Foreskin fibroblast (primary cell): ENCODE measurements at places on chromosomes 4 and X.
A peak's percentile ranks its signal among the peaks of the same experiment; 100 is the strongest.

DNA sequence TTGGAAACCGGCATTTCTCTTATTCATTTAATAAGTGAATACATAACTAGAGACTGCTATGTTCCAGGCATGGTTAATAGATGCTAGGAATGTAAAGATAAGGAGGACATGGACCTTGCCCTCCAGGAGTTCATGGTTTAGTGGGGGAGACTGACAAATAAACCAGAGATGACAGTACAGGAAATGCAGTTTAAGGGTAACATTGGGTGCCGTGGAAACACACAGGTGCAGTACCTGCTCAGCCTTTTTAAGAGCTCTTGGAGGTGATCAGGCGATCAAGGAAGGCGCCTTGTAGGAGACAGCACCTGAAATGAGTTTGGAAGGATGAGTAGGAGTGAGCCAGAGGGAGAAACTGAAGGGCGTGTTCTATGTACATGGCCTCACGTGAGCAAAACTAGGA is 145.8 kb downstream of the AASDH start:
- no peak for DNase-seq

GRCh38 chr4:139559687-139560086 is 3.7 kb upstream of the SETD7 start:
- no peak for DNase-seq

DNA sequence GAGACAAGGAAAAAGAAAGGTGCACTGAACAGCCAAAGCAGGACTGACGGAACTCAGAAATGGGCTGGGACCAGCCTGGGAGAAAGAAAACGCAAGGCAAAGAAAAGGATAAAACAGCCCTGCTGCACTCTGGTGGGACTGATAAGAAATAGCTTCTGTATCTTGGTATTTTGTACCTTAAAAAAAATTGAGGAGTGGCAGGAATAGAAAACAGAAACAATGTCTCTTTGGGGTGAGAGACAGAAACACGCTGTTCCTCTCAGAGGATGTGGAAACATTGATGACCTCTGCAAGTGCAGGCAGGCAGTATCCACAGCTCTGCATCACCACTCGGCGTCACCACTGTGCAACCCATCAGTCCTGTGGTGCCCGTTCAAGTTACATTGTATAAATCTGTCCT is 152.5 kb upstream of the SPRY1 start:
- DNase-seq = peak; percentile 47

GRCh38 chrX:1466971-1467561 is 14.4 kb upstream of the ASMTL start:
- DNase-seq = no peak

DNA sequence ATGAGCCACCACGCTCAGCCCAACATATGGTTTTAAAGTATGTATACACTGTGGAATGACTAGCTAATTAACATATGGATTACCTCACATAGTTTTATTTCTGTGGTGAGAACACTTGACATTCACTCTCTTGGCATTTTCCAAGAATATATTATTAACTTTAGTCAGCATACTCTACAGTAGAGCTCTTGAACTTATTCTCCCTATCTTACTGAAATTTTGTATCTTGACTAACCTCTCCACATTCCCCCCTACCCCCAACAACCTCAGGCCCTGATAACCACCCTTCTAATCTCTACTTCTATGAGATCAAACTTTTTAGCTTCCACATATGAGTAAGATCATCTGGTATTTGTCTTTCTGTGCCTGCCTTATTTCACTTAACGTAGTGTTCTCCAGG is 38.6 kb upstream of the AGA start:
- peak; percentile 76 for DNase-seq

DNA sequence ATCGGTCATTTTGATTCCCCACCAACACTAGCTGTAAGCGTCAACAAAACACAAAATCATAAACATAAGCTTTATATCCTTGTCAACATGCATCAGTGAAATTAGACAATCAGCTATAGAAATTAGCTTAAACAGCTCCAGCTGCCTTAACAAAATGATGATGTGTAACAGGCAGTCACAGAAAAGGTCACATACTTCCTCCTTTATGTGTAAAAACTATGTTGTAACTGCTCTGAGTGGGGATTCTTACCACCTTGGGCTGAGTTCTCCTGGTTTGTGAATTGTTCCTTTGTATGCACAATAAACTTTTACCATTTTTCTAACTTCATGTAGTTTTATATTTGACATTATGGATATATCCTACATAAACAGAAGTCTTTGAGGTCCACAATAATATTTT is 73.9 kb upstream of the MAP9 start:
- no peak for DNase-seq

GRCh38 chr4:1628892-1629698 is 55.0 kb downstream of the FAM53A start:
- peak; percentile 68 for DNase-seq

DNA sequence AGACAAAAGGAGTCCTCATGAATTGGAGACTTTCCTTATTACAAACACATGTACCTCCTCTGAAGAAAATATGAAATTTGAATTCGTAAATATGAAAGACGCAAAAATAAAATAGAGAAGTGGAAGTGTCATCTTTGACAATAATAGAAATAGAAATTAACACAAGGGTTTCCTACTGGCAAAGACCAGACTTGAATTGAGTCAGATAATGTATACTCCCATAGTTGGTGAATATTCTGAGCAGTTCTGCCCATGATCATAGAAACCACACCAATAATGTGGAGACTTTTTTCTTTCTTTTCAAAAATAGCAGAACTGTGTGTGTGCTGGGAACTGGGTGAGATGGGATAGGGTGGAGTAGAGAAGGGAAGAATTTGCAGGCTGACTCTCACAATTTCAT is 277.7 kb upstream of the TET2 start:
- DNase-seq = no peak

GRCh38 chrX:52577464-52578173 is 60.8 kb upstream of the XAGE1B start:
- no peak for DNase-seq
